T-helper 2 cell (primary cell): ENCODE measurements at places on chromosomes 16 and 17.
A peak's percentile ranks its signal among the peaks of the same experiment; 100 is the strongest.

- no peak for DNase-seq
Observed at GRCh38 chr16:67431775-67432505, 1.0 kb downstream of the HSD11B2 start.

- no peak for DNase-seq
Observed at GRCh38 chr17:47852113-47852949, 1.4 kb upstream of the SP6 start.

- DNase-seq: no peak
Observed at GRCh38 chr17:11340803-11341202, 99.8 kb downstream of the SHISA6 start.

DNA sequence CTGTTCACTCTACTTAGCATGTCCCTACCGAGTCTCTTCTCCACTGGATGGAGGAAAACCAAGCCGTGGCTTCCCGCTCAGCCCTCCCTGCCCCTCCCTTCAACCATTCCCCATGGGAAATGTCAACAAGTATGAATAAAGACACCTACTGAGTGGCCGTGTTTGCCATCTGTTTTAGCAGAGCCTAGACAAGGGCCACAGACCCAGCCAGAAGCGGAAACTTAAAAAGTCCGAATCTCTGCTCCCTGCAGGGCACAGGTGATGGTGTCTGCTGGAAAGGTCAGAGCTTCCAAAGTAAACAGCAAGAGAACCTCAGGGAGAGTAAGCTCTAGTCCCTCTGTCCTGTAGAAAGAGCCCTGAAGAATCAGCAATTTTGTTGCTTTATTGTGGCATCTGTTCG lies 2.8 kb upstream of the LPCAT2 start:
- no peak for DNase-seq

DNA sequence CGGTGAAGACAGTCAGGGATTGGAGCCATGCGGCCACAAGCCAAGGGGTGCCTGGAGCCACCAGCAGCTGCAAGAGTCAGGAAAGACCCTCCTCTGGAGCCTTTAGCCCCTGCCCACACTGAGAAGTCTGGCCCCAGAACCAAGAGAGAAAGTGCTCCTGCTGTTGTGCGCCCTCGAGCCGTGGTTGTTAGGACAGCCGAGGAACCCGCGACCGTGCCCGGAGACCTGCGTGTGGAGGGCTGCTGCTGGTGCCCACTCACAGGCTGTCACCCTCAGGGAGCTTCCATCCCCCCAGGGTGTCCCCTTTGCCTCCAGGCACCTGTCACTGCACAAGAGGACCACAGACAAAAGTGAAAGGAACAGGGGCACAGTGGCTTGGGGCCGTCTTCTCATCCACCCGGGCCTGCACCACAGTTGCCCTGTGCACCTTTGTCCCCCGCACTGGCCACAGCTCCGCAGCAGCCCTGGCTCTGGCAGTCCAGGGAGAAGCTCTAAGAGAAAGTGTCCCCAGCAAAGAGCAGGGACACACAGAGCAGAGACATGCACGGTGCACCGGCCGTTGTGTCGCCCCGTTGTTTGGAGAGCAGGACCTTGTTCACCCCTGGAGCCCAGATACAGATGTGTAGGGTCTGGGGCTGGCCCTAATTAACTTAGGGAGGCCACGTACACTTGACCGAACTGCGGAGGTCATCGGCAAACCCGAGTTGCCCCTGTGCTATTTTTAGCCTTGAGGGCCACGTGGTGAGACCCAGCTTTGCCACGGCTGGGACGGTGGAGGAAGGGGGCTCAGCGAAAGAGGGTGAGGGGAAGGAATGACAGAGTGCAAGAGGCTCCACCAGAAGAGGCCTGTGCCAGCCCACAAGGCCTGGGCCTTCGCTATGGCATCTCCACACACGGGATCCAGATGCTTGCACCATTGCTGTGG lies 329.2 kb downstream of the C16orf95 start:
- no peak for DNase-seq

DNA sequence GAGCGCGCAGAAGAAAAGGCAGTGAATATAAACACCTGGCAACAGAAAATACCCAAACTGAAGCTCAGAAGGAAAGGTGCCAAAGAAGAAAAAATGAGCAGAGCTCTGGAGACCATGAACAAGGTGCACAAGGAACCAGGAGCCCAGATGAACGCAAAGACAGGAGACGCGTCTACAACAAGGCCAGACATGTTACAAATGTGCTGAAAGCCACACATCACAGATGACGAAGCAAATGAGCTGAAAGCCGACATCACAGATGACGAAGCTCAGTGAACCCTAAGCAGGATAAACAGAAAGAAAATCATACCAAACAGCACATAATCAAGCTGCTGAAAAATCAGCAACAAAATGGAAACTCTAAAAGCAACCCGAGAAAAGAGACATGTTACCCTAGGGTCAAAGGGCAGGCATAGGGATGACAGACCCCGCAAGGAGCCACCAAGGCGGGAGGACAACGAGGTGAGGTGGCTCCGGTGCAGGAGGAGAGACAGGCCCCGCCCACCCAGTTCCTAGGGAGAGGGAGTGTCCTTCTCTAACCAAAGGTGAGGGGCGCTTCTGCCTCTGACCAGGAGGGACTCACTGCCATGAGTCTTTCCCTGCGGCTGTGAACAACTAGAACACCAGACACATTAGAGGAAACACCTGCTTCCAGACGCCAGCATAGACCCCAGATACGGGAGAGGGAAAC lies 39.1 kb downstream of the CCDC57 start:
- DNase-seq: no peak

- DNase-seq: no peak
Observed at GRCh38 chr16:4194661-4195060, 47.2 kb downstream of the SRL start.

DNA sequence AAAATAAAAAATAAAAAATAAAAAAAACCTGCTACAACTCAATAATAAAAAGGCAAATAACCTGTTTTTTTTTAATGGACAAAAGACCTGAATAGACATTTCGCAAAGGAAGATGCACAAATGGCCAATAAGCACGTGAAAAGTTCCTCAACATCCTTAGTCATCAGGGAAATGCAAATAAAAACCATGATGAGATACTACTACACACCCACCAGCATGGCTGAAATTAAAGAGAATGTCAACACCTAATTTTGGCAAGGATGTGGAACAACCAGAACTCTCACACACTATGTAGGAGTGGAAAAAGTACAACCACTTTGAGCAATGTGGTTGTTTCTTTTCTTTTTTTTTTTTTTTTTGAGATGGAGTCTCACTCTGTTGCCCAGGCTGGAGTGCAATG lies 24.6 kb downstream of the COG7 start:
- no peak for DNase-seq

- no peak for DNase-seq
Observed at GRCh38 chr17:46200197-46200596, 7.0 kb upstream of the KANSL1 start.

DNA sequence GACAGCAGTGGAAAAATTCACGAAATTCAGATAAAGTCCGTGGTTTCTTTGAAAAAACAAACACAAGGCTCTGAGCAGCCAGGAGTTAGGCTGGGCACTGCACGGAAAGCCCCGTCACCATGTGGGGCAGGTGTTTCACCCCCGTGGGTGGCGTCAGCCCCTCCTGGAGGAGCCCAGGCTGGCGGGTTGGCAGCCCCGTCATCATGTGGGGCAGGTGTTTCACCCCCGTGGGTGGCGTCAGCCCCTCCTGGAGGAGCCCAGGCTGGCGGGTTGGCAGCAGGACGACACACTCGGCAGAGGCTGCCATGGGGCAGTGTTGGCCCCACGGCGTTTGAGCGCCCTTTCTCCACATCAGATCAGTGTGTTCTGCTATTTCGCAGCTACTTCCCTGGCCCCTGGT lies 38.1 kb downstream of the ACSF3 start:
- no peak for DNase-seq

DNA sequence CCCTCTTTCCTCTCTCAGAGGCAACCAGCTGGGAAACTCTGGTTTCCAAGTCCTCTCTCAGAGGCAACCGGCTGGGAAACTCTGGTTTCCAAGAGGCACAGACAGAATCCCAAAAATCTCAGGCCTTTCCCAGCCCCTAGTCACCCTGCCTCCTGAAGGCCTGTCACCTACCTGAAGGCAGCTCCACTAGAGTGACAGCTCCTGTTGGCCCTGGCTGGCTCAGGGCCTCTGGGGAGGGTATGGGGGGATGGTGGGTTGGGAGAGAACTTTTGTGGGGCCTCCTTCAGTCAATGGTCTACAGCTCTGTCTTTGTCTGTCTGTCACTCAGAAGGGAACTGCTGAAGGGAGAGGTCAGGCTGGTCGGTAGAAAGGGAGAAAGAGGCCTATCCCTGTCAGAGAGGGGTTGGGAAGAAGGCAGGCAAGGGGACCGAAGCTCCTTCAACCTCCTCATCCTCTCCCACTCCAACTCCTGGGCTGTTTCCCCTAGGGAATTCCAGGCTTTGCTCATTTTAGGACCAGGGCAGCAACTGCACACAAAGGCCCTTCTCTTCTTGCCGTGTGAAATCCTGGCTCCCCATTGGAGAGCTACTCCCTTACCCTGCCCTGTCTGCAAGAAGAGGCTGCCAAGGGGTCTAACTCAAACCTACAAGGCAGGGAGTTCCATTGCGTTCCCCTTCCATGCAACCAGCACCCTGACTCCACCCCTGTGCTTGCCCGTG lies 23.6 kb downstream of the COPZ2 start:
- DNase-seq: no peak

GRCh38 chr16:80208015-80208414 lies 332.8 kb upstream of the DYNLRB2 start:
- no peak for DNase-seq

DNA sequence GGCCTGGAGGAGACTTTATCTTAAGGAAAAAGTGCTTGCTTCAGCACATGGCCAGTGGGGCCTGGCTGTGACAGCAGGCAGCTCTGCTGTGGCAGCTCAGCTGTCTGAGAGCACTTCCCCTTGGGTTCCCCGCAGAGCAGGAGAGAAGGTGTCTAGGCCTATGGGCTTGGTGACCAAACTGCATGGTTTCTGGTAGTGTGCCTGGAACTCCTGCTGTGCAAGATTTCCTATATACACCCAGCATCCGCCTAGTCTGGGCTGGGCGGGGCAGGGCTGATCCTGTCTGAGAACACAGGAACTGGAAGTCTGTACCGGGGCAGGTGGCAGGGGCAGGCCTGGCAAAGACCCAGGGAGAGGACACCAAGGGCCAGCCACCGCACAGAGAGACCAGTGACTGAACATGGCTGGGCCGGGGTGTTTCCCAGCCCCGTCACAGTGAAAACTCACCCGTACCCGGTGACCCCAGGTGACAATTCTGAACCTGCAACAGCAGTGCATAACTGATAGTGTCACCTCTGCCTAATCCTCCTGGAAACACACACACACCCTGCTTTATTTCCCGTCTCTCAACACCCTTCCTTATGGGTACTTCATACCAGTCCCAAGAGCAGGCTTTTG lies 39.3 kb downstream of the CHD9 start:
- DNase-seq: peak; percentile 81

- no peak for DNase-seq
Observed at GRCh38 chr17:8341456-8341855, 1.8 kb downstream of the ODF4 start.

GRCh38 chr16:11235703-11235991 lies 20.4 kb downstream of the SOCS1 start:
- DNase-seq: no peak

DNA sequence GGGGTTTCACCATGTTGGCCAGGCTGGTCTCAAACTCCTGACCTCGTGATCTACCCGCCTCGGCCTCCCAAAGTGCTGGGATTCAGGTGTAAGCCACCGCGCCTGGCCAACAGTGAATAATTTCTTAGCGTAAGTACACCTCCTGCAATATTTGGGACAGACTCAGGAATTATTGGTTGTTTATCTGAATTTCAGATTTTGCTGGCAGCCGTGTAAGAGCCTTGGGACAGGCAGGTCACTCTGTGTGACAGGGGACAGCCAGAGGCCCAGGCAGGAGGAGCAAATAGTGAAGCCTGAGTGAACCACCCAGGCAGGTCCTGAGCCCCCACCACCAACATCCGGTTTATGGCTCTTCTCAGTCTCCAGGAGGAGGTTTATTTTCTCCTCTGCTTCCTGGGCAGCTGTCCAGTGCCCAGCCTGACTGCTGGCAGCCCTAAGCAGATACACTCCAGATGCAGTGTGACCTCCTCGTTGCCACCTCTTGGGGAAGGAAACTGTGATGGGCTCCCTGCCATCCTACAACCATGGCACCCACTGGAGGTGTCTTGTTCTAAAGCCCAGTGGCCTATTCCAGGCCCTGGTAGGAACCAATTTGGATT lies 26.2 kb upstream of the ADORA2B start:
- DNase-seq: no peak

- no peak for DNase-seq
Observed at GRCh38 chr16:88058136-88058535, 106.9 kb downstream of the BANP start.
